ENCODE measurements at places on chromosomes 1 and 21. TPM values are rescaled to one million over a fixed set of nuclear protein-coding genes. Genes with fewer than 3 reads are reported as not detected.

- no peak for DNase-seq
Measured at GRCh38 chr1:102699524-102699923, 408.8 kb downstream of the COL11A1 start.

CASZ1 gene
- 47.5 TPM for total RNA-seq

- peak; percentile 87 for DNase-seq
Measured at GRCh38 chr1:214281021-214281719, at the start of gene SMYD2. Gene SMYD2 (plus strand): TSS chr1:214281159. CDS start chr1:214281255, 96 bp downstream.

GRCh38 chr21:33971492-33972013, 55.9 kb upstream of the ATP5PO start:
- no peak for DNase-seq

DNA sequence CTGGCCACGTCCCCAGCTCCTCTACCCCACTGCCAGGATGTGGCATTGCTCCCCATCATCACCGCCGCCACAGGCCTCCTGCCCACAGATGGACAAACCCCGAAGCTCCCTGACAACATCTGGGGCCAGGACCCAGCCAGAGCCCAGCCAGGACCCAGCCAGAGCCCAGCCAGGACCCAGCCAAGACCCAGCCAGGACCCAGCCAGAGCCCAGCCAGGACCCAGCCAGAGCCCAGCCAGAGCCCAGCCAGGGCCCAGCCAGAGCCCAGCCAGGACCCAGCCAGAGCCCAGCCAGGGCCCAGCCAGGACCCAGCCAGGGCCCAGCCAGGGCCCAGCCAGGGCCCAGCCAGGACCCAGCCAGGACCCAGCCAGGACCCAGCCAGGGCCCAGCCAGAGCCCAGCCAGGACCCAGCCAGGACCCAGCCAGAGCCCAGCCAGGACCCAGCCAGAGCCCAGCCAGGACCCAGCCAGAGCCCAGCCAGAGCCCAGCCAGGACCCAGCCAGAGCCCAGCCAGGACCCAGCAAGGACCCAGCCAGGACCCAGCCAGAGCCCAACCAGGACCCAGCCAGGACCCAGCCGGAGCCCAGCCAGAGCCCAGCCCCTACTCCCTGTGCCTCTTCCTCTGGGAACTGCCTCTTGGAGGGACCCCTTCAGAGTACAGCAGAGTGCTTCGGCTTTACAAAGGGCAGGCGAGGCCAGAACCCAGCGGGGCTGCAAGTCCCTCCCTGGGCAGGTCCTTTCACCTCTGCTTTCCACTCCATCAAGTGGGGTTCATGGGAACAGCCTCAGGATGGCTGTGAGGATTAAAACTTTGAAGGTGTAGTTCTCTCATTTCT, 43.7 kb downstream of the DISP3 start:
- no peak for DNase-seq

DNA sequence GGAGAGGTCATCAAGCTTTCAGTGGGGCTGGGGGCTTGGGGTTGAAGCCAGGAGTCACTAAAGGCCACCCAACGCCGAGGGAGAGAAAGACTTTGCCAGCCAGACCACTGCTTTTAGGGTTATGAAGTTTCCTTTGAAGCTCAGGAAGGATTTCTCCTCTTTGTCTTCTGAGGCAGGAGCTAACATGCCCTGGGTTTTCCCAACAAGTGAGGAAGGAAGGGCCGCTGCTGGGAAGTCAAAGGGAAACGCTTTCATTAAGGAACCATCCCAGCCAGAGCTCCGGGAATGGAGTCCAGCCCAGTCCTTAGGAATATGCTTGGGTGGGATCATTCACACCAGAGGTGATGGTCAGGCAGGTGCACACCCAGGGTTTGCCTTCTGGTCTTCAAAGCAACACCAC, 436.9 kb downstream of the PRDM2 start:
- DNase-seq = no peak

S100A12 gene
- total RNA-seq = 54.9 TPM

DNA sequence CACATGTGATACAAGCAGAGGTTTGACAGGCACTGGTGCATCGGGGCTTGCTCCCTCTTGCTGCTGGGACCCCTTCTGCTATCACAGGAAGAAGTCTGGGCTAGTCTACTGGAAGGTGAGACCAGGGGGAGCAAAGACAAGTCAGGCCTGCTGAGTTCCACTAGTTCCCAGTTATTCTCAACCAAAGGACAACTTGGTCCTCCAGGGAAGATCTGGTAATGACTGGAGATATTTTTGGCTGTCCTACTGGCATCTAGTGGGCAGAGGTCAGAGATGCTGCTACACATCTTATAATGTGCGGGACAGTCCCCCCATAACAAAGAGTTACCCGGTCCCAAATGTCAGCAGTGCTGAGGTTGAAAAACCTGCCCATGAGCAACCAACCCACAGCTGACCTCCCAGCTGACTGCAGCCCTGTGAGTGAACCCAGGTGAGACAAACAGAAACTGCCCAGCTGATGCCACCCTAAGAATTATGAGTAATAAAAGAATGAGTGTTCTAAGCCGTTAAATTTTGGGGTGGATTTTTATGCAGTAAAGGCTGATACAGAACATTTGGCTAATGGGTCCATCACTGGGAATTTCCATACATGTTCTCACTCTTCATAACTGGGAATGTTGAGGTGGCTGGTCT, 71.6 kb downstream of the NENF start:
- DNase-seq = no peak

ACTL8 gene
- total RNA-seq = not detected

ORC1 gene
- total RNA-seq = 0.68 TPM

GRCh38 chr1:226891346-226891745, 20.9 kb downstream of the PSEN2 start:
- no peak for DNase-seq

DNA sequence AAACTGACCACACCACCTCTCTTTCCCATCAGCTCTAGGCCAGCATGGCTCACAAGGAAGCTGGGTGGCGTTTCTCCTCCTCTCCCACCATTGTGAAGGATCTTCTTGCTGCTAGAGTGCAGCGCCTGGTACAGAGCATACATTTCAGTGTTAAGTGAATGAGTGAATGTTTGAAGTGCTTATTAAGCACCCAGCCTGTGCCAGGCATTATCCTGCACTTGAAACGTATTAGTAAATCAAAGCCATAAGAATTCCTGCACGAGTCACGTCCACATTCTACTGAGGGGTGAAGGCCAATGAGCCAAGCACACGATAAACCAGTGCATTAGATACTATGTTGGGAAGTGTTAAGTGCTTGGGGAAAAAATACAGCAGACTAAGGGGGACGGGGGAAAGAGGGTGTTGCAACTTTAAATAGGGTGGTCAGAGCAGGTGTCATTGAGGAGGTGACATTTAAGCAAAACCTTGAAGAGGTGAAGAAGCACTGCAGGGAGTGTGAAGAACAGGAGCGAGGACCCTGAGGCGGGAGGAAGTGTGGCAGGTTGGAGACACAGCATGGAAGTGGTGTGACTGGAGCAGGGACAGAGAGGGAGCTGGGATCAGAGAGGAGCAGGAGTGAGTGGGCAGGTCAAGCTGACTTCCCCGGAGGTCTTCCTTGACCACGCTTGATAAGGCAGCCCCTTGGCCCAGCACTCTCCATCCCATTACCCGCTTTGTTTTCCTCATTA, 48.5 kb upstream of the LRRN2 start:
- no peak for DNase-seq

DNA sequence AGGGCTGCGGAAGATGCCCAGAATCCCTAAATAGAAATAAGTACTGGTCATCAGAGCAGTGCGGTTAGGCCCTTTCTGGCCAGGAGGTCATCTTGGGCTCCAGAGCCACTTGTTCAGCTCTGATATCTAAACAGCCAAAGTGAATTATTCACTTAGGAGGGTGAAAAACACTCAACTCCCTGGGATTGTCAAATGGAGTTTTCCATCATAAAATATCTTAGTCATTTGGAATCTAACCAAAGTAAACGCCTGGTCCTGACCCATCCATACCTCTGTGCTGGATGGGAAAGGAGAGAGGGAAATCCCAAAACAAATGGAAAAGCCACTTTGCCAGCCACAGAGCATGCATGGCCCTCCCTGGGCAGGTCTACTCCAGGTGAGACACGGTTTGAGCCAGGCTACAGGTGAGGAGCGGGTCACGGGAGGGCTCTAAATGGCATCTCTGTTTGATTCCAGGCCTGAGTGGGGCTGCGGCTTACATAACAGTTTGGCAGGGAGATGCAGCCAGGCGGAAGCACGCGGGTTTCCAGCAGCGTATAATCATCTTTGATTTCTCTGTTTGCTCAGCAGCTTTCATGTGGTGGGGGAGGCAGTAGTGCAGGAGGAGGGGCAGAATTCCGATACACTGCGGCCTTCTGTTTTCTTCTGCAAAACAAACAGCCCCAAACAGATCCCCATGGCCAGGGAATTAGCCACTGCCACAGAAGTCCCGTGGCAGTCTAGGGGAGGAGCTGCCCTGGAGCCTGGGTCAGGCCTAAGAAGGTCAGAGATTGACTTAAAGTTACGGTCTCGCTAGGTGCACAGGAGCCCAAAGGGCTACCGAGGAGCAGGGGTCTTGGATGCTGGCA, 59.1 kb upstream of the ZNF648 start:
- DNase-seq = peak; percentile 62

DNA sequence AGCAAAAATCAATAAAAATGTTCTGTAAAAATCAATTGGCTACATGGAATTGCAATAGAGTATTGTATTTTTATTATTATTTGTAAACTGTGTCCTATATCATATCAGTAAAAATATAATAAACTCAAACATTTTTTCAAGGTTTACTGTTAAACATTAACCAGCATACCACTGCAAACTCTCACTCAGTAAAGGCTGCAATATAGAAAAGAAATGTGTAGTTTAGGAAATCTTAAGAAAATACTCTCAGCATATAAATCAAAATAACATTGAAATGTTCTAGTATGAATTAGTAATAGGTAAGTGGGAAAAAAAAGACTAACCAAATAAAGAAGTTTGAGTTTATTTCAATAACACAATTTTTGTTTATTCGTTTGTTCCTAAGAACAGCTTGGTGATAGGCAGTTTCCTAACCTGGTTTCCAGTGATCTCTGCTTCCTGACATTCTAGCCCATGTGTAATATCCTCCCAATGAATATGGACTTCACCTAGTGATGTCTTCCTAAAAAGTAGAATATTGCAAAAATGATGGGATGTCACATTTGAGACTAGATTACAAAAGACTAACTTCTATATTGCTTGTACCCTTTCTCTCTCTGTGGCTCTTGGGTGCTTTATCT, 870.1 kb downstream of the BRINP3 start:
- DNase-seq = no peak

GRCh38 chr1:56064705-56065104, 514.7 kb downstream of the PLPP3 start:
- DNase-seq = no peak

DNA sequence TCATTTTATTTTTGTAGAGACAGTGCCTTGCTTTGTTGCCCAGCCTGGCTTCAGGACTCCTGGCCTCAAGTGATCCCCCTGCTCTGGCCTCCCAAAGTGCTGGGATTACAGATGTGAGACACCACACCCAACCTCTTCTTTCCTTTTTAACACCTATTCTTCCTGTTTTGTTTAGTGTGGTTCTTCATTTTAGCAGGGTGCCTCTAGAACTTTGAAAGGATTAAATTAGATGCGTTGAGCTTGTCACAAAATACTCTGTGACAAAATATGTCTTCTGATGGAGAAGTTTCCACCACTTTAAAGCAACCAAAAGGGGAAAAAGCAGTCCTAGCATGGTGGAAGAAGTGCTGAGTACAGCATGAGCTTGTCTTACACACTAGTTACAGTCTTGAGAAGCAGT, 42.0 kb downstream of the CDC14A start:
- no peak for DNase-seq

DNA sequence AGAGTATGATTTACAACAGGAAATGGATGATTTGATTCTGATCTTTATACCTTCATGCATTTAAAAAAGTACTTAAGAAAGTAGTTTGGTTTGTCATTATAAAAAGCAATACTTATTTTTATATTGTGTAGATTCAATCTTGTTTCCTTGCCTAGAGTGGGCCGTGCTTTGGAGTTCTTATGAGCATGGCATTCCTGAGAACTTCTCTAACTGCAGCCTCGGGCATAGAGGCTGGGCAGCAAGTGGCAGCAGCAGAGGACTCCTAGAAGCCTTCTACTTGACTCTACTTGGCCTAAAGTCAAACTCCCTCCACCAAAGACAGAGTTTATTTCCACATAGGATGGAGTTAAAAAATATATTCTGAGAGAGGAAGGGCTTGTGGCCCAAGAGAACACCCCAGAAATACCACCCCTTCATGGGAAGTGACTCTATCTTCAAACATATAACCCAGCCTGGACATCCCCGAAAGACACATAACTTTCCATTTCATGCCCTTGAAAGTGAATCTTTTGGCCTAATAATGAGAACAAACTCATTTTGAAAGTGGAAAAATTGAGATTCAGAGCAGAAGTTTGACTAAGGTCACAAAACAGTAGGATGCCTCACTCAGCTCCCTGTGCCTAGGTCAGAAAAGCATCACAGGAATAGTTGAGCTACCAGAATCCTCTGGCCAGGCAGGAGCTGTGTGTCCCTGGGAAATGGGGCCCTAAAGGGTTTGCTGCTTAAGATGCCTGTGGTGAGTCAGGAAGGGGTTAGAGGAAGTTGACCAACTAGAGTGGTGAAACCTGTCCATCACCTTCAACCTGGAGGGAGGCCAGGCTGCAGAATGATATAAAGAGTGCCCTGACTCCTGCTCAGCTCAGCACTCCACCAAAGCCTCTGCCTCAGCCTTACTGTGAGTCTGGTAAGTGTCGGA, at the start of gene IVL:
Gene IVL (plus strand): TSS at position 861 of the 916 bp plus-strand sequence. CDS start 1,252 bp downstream, outside the sequence.
- DNase-seq = no peak

GBP1 gene
- total RNA-seq = 54.2 TPM

DNA sequence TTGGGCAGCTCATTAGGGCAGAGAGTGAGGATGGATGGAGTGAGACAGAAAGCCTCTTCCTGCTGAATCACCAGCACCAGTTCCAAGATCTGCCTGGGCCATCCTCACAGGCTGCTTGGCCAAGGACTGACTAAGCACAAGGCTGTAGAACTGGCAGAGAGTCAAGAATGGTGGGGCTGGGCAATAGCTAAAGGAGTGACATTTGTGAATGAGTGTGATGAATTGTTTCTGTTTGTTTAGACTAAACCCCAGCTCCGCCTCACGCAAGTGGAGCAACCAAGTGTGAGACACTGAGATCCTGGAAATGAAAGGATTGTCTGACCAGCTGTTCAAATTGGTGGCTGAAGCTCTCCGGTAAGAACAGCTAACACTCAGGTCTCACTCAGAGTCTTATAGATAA, 38.6 kb downstream of the BRINP2 start:
- DNase-seq = peak; percentile 48

DNA sequence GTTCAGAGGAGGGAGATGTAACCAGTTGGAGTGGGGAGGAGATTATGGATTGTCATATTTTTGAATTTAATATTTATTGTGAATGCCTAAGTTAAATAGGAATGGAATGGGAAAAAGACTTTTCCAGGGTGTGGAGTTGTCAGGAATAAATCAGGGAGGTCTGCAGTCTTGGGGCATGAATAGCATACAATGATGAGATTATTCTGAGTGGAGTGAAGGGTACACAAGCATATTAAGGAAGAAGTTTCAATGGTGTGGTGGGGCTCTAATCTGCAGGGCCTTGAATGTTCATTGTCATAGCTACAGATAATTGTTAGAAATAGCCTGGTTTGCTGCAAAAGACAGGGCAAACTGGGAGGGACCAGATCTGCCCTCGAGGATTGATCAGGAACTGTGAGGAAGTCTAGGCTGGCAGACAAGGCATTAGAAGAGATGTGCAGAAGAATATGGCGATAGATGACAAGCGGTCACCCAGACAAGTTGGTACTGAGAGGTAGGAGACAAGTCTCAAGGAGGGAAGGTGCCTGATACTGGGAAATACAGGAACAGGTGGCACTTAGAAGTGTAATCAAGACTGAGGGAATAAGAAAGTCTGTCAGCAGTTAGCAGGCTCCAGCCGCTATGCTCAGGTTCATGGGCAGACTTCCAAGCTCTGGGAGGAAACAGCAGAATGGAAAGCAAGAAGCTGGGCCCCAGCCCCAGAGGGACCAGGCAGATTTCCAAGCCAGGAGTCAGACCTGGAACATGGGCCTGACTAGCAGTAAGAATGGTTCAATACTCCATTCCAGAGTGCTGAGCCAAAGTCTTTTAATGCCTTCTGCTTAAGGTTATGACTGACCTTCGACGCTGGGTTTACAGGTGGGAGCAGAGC, 20.9 kb upstream of the RGL1 start:
- no peak for DNase-seq
